ENCODE measurements at places on chromosomes 7 and 10.

DNA sequence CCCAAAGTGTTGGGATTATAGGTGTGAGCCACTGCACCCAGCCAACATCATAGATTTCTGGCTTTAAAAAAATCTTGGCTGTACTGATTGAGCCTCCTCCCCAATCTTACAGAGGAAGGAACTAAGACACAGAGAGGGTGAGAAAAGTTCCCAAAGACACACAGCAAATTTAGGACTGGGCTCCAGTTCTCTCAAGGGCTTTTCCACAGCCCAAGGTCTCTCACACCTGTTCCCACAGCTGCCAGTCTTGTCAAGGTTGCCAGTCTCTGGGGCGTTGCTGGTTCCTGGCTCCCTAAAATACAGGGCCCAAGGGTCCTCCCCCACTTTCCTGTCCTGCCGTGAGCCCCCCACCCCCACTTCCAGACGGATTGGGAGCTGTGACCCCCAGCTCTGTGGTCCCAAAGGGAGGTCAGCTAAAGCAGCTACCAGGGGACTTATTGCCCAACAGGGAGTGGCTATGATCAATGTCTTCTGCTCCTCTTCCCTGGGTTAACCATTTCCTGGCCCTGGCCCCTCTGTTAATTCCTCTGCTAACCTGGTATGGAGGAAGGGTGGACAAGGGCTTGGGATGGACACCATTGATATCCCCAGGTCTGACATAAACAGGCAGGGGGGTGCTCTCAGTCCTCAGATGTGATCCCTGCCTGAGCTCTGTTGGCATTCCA is 3.1 kb upstream of the ZAN start:
- no peak for DNase-seq

- DNase-seq, result no peak
Measured at GRCh38 chr7:55265836-55266642, 99.1 kb upstream of the LANCL2 start.

GRCh38 chr7:50393547-50394252 is 56.5 kb downstream of the FIGNL1 start:
- DNase-seq, result no peak

GRCh38 chr7:156178214-156178613 is 366.0 kb upstream of the SHH start:
- DNase-seq, result no peak

DNA sequence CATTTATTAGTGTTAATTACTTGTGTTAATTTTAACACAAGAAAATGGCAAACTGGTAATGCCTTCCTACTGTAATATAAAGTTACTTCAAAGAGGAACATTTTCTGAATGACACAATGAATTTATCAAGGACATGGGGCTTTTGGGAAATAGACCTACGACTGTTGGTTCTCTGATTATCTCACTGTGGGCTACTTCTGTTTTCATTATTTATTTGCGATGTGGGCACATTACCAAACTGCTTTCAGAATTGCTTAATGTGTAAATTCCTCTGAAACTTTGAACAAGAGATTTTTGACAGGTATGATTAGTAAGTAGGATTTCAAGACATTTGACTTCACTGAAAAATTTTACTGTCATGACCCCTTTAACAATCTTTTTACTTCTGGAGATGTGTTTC is 535.6 kb downstream of the CNTNAP2 start:
- no peak for DNase-seq

GRCh38 chr7:17774248-17774647 is 166.0 kb downstream of the SNX13 start:
- DNase-seq, result no peak

DNA sequence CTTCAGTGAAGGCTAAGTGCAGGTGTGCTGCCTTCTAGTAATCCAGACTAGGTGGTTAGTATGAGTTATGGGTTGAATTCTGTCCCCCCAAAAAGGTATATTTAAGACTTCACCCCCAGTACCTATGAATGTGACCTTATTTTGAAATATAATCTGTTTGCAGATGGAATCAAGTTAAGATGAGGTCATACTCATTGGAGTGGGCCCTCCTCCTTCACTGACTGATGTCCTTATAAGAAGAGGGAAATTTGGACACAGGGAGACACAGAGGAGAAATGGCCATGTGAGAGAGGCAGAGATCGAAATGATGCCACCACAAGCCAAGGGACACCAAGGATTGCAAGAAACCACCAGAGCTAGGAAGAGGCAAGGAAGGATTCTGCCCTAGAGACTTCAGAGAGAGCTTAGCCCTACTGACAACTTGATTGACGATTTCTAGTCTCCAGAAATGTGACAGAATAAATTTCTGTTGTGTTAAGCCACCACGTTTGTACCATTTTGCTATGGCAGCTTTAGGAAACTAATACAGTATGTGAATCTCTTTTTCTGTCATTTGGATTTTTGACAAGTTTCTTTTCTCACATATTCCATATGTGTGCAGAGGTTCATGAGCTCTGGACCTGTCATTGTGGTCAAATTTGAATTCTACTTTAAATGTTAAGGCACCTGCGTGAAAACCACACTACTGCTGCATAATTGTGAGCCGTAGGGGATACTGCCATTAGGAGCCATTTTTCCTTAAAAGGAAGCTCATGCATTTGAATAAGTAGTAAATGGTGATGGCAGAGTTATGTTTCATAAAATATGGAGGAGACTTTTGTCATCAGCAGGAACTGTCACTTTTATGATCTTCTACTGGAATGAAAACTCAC is 2.6 kb upstream of the RPA3 start:
- DNase-seq, result no peak

DNA sequence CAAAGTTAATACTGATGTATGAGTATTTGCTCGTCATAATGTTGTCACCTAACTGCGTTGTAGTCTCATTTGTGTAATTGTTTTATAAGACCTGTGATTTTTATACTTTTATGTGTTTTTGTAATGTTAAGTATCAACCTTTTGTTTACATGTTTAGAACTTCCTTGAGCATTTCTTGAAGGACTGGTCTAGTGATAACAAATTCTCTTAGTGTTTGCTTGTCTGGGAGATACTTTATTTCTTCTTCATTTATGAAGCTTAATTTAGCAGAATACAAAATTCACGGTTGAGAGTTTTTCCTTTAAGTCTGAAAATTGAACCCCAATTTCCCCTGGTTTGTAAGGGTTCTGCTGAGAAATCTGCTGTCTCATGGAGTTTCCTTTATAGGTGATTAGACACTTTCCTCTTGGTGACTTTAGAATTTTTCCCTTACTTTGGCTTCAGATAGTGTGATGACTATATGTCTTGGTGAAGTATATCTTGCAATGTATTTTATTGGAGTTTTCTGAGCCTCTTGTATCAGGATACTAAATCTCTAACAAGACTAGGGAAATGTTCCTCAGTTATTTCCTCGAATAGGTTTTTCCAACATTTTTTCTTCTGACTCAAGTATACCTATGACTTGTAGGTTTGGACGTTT is 154.9 kb downstream of the WDR11 start:
- DNase-seq, result no peak

GRCh38 chr7:84688671-84689070 is 494.1 kb upstream of the SEMA3A start:
- no peak for DNase-seq

DNA sequence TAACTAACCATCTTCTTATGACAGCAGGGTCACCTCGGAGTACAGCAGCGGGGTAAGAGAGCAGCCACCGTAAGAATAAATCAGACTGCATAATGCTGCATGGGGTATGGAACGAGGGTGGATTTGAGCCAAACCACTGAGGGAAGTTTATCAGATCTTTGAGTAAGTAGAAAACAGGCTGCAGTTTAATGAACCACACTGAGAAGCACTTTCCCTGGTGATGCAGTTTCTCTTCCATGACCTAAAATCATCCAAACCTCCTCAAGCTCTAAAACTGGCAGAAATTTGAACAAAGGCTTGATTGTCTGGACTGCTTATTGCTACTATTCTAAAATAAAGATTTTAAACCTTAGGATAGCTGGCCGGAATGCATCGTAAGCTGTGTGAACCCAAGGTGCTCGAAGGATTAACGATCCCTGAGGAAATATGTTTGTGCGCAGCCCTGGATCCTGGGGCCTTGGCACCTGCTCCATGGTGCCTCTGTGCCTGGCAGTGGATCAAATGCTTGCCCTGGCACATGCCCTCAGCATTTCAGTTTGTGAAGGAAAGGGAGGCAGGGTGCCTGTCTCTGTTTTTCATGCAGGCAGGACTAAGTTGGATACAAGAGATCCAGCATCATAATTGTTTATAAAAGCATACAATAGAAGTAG is 322.7 kb downstream of the LHFPL3 start:
- DNase-seq, result no peak

- no peak for DNase-seq
Measured at GRCh38 chr10:2117641-2118040, 380.3 kb upstream of the ADARB2 start.

- DNase-seq, result no peak
Measured at GRCh38 chr7:44103566-44103922, 601 bp upstream of the AEBP1 start.

DNA sequence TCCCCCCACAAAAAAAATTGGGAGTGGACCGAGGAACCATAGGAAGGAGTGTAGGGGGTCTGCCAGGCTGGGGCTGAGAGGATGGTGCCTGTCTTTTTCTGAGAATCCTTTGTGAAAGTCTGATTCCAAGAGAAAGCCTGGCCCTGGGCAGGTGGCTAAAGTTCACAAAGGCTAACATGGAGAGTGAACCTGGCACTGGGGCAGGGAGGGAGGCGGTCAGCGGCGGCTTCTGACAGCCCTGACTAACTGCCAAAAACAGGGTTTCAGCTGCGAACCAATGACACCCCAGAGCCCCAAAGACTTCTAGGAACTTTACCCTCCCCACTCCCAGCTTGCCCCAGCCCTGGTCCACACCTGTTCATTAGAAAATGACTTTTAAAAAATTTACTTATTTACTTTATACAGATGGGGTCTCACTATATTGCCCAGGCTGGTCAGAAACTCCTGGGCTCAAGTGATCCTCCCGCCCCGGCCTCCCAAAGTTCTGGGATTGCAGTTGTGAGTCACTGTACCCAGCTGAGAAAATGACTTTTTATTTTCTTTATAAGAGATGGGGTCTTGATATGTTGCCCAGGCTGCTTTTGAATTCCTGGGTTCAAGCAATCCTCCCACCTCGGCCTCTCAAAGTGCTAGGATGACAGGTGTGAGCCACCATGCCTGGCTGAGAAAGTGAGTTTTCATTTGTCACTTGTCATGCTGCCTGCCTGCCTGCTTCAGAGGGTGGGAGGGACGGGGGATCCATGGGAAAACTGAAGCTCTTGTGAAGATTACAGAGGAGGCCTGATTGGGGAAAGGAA is 61.0 kb upstream of the DUSP5 start:
- no peak for DNase-seq

DNA sequence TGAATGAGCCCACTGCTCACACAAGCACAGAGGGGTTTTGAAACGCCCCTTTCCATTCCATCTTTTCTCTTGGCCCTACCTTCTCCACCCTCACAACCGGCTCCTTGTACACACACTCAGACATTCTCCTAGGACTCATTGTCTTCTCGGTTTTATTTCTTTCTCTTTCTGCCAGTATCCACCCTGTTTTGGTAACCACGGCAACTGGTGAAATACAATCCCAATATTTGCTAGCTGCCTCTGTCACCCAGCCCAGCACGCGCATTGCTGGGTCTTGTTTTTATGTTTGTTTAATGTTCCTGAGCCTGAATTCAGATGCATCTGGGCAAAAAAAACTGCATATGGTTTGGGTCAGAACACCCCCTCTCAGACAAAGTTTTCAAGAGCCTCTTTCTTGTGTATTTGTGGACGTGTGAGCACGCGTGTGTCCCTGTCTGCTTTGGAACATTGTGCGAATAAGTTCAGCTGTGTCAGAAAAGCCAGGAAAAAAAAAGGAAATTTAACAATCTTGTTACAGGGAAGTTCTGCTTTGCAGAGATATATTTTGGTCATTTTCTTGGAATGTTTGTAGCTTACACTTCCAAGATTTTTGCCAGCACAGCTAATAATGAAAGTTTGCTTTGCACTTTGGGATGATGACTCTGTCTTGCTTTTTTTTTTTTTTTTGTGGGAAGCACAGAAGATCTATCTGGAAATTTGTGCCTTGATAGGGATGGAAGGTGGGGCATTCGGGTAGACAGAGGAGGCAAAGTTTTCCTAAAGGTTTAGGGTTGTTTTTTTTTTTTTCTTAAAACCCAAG is 225.9 kb downstream of the TRIL start:
- DNase-seq, result no peak

- DNase-seq, result no peak
Measured at GRCh38 chr7:73758581-73759138, 11.4 kb downstream of the CLDN3 start.

All from activated naive CD4-positive, alpha-beta T cell treated with anti-CD3 and anti-CD28 coated beads, Interleukin-2, amount 50 U/mL, for 16 hours (primary cell).